Sigmoid colon (tissue), 7 donors: ENCODE measurements at places on chromosomes 2 and 18. TPM values are rescaled to one million over a fixed set of nuclear protein-coding genes. Genes with fewer than 3 reads are reported as not detected.

UGT1A5 gene
- total RNA-seq, result not detected

DNAJB2 gene
- 27.4 TPM for total RNA-seq

IL1RN gene
- not detected for total RNA-seq

RAX gene
- not detected for total RNA-seq

SLC16A14 gene
- total RNA-seq, result 0.71 TPM

PLCD4 gene
- 25.0 TPM for total RNA-seq

FANCL gene
- total RNA-seq, result 11.9 TPM

BCL2L11 gene
- total RNA-seq, result 30.0 TPM

CCDC138 gene
- 4.2 TPM for total RNA-seq

GRCh38 chr2:178949584-178949983 lies 100.4 kb downstream of the CCDC141 start:
- H3K4me3 ChIP-seq, result no peak overlapping the region
- H3K27ac ChIP-seq, result no peak overlapping the region
- no peak for DNase-seq
- no peaks in the 10 kb centered on the region for H3K4me1 ChIP-seq
- H3K36me3 ChIP-seq, result no peaks in the 10 kb centered on the region

DNA sequence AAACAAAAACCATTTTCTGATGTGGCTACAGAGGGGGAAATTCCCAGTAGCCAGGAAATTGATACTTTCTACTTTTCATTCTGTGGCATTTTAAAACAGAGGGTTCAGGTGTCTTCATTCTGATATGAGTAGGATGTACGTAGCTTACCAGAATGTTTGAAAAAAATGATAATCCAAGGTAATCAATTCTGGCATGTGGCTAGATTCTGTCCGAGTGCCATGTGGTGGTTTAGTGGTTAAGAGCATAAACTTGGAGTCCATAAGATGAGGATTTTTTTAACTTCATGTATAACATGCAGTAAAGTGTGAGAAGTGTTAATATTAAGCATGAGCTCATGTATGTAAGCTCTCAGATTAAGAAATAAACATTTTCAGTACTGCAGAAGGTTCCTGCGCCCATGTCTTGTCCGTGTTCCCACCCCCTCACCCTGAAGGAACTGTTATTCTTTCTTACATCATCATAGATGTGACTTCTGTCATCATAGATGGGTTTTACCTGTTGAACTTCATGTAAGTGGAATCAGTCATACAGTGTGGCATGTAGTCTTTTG lies 4.5 kb downstream of the B3GNT2 start:
- H3K4me1 ChIP-seq, result peaks cover 61% of the 10 kb centered on the region
- DNase-seq, result no peak
- no peak overlapping the region for H3K4me3 ChIP-seq
- no peaks in the 10 kb centered on the region for H3K27me3 ChIP-seq
- H3K27ac ChIP-seq, result no peak overlapping the region

GRCh38 chr2:240952496-240953246 lies 45.7 kb upstream of the SNED1 start:
- H3K4me3 ChIP-seq, result no peak overlapping the region
- peak; percentile 38 for DNase-seq
- H3K36me3 ChIP-seq, result no peaks in the 10 kb centered on the region
- no peaks in the 10 kb centered on the region for H3K4me1 ChIP-seq
- no peaks in the 10 kb centered on the region for H3K27me3 ChIP-seq
- H3K27ac ChIP-seq, result no peak overlapping the region

DNA sequence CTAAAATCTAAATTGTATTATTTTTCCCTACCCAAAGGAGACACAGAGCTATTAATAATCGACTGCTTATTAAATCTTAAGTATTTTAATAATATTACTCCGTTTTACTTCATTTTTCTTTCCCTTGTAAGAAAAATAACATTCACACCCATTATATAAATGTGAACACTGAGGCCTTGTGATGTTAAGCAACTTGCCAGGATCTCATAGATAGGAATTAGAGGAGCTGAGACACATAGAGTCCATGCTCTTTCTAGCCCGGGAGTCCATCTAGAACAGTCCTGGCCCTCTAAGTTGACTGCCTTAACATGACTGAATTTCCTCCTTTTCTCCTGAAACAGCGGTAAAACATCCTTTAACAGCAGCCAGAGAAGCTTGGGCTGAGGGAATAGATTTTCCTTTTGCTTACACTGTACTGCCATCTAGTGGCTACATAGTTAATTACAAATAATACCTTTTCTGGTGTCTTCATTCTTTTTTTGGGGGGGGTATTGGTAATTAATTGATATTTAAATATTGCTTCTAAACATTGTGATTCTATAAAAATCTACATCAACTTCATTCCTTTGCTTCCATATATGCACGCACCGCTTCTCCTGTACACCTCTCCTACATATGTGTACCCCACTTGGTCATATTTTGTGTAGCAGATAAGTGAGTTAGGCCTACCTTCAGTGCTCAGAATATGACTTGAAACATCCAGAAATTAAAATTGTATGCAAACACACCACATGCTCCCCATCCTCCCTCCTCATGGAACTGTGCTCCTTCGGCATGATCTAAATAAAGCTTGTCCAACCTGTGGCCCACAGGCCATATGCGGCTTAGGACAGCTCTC lies 125.8 kb upstream of the HNMT start:
- H3K27me3 ChIP-seq, result no peaks in the 10 kb centered on the region
- H3K36me3 ChIP-seq, result no peaks in the 10 kb centered on the region
- no peak for DNase-seq
- H3K4me1 ChIP-seq, result no peaks in the 10 kb centered on the region
- no peak overlapping the region for H3K27ac ChIP-seq
- no peak overlapping the region for H3K4me3 ChIP-seq

- no peak overlapping the region for H3K27ac ChIP-seq
- H3K27me3 ChIP-seq, result no peaks in the 10 kb centered on the region
- no peaks in the 10 kb centered on the region for H3K4me1 ChIP-seq
- no peak overlapping the region for H3K4me3 ChIP-seq
- no peaks in the 10 kb centered on the region for H3K36me3 ChIP-seq
Observed at GRCh38 chr2:142472382-142472781, 341.6 kb upstream of the LRP1B start.

DNA sequence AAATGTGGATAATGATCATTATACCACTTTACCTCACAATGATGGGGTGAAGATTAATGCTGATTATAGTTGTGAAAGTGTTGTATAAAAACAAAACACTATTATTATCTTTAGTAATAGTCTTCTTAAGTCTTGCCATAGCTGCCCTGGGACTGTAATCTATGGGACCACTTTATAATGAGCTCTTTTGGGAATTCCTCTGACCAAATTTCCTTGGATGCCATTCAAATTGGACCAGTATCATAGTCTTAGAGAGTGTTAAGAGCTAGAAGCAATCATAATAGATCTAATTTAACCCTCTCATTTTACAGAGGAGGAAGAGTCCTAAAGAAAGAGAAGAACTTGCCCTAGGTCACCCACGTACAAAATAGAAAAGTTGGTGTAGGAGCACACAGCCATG lies 457.7 kb upstream of the SLC14A2 start:
- no peaks in the 10 kb centered on the region for H3K27me3 ChIP-seq
- DNase-seq, result no peak
- no peaks in the 10 kb centered on the region for H3K4me1 ChIP-seq
- no peak overlapping the region for H3K27ac ChIP-seq
- no peaks in the 10 kb centered on the region for H3K36me3 ChIP-seq

DNA sequence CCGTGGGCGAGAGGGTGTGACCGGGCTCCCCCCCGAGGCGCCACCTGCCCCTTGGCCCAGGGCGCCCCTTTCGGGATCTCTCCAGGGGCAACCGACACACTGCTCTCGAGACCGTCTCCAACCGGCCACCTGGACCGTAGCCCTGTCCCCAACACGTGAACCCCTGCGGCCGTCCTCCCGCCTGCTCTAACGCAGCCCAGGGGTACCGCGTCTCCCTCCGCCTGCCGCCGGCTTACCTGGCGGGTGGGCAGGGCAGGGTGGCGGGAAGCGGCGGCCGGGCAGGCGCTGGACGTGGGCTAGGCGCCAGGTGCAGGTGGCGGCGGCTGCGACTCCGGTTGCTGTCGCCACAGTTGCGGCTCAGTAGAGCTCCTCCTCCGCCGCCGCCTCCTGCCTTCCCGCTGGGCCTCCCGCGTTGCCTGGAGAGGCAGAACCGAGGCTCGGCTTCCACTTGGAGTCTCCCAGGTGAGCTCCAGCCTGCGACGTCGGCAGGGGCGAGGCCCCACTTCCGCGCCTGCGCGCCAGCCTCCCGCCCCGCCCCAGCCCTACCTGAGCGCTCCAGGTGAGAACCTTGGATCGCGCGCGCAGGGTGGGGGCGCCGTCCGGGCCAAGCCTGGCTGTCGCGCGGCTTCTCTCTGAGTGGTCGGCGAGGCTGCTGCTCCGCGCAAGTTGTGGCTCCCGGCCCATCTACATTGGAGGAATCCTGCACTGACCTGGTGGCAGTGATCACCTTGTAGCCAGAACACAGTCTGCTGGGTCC lies at the start of gene GALNT3:
Gene GALNT3 (minus strand): TSS at position 469 of the 757 bp plus-strand sequence. CDS start 23,547 bp downstream, outside the sequence.
- H3K4me1 ChIP-seq, result peaks cover 14% of the 10 kb centered on the region
- peak; percentile 65 for DNase-seq
- H3K4me3 ChIP-seq, result peak within 1 kb of the TSS; percentile 7
- peaks cover 14% of the 10 kb centered on the region for H3K27me3 ChIP-seq
- no peak within 1 kb of the TSS for H3K27ac ChIP-seq

- H3K4me1 ChIP-seq, result no peaks in the 10 kb centered on the region
- no peak for DNase-seq
- no peak overlapping the region for H3K27ac ChIP-seq
- no peaks in the 10 kb centered on the region for H3K27me3 ChIP-seq
- H3K36me3 ChIP-seq, result no peaks in the 10 kb centered on the region
Observed at GRCh38 chr18:35890323-35890722, 82.2 kb upstream of the RMP24 start.

DNA sequence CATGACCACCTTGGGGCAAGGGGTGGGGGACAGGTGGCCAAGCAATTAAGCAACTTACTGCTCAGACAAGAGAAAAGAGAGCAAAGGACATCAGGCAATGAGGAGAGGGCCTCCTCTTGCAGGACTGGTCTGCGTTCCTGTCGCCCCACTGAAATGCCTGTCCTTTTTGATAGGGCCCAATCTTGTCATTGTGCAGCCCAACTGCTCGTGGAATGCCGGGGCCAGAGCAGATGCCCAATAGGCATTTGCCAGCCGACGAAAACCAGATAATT lies 104.5 kb upstream of the SH3BP4 start:
- no peaks in the 10 kb centered on the region for H3K4me1 ChIP-seq

GRCh38 chr18:66550366-66550765 lies 53.5 kb downstream of the CDH19 start:
- H3K27me3 ChIP-seq, result no peaks in the 10 kb centered on the region
- no peak for DNase-seq
- H3K27ac ChIP-seq, result no peak overlapping the region
- no peaks in the 10 kb centered on the region for H3K36me3 ChIP-seq
- no peaks in the 10 kb centered on the region for H3K4me1 ChIP-seq

DNA sequence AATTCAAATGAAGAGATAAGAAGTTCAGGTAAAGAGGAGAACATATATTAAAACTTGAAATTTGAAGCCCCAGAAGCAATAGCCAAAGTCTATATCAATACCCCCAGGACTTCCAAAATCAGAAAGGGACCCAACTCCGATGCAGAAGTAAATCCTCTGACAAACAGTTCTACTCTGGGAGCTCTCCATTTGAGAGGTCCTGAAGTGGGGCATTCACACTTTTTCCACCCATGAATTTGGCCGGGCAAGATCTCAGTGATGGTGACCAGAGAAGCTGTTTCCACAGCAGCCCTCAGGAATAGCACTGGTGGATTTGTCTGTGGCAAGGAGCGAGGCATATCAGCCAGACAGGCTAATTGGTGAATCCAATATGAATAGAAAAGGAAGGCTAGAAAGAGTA lies 313.6 kb upstream of the MC4R start:
- H3K27me3 ChIP-seq, result peaks cover 3% of the 10 kb centered on the region
- no peaks in the 10 kb centered on the region for H3K4me1 ChIP-seq
- no peak overlapping the region for H3K4me3 ChIP-seq
- no peaks in the 10 kb centered on the region for H3K36me3 ChIP-seq
- H3K27ac ChIP-seq, result no peak overlapping the region

DNA sequence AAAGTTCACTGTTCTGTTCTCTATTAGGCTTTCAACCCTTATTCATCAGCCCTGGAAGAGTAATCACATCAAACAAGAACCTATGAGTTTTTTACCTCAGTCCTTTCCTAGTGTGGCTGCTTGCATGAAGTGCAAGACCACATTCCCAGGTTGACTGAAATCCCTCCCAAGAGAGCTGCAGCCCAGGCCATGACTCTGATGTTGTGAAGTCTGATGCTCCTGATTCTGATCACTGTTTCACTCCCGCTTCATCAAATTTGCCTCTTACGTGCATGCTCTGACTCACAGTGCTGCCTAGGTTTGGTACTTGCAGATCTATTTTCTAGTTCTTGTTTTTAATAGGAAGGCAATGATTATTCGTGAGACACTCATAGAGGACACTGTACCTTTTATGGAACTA lies 58.2 kb upstream of the DSEL start:
- H3K4me3 ChIP-seq, result no peak overlapping the region
- no peaks in the 10 kb centered on the region for H3K27me3 ChIP-seq
- H3K27ac ChIP-seq, result no peak overlapping the region
- no peaks in the 10 kb centered on the region for H3K36me3 ChIP-seq
- no peaks in the 10 kb centered on the region for H3K4me1 ChIP-seq

DNA sequence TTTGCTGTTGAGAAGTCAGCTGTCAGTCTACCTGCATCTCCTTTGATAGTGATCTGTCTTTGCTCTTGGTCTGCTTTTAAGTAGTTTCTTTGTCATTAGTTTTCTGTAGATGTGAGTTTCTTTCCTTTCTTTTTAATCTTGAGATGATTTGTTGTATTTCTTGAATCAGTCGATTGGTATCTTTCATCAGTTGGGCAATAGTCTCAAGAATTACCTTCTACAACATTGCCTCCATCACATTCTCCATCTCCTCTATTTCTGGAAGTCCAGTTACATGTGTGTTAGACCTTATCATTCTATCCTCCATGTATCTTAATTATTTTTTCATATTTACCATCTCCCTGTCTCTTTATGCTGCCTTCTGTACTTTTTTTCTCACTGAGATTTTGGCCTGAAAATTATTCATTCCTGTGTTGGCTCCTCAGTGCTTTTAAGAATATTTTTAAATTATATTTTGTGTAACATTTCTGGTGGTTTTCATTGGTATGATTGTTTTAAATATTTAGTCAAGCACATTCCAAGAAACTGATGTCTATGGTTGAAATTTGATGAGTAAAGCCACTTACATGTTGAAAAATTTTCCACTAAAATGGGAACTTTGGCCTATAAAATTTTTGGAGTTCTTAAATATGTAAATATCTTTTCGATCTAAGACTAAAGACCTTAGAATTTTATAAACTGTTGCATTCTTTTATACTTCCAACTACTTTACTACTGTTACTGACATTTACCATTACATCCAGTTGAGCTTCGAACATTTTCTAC lies 239.5 kb upstream of the MGAT5 start:
- H3K27ac ChIP-seq, result no peak overlapping the region
- no peak for DNase-seq
- no peak overlapping the region for H3K4me3 ChIP-seq
- no peaks in the 10 kb centered on the region for H3K36me3 ChIP-seq

DNA sequence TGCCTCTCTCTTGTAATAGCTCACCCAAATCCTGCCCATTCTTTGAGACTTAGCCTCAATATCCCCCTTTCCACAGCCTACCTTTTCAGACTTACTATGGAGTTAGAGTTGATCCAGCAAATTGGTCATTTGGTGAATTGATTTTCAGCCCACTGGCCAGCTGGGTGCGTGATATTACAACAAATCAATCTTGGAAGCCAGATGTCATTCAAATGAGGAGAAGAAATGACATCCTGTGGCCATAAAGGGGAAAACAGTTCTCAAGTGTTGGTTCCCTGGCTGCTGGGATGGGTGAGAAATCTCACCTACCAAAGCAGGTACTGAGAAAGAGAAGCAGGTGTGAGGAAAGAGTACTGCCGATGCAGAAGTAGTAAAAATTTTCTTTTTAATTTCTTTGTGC lies 36.7 kb upstream of the FOXI3 start:
- no peak overlapping the region for H3K4me3 ChIP-seq
- H3K27ac ChIP-seq, result no peak overlapping the region
- H3K27me3 ChIP-seq, result no peaks in the 10 kb centered on the region
- H3K4me1 ChIP-seq, result no peaks in the 10 kb centered on the region
